ENCODE measurements at places on chromosomes 1 and 21.
A peak's percentile ranks its signal among the peaks of the same experiment; 100 is the strongest.

DNA sequence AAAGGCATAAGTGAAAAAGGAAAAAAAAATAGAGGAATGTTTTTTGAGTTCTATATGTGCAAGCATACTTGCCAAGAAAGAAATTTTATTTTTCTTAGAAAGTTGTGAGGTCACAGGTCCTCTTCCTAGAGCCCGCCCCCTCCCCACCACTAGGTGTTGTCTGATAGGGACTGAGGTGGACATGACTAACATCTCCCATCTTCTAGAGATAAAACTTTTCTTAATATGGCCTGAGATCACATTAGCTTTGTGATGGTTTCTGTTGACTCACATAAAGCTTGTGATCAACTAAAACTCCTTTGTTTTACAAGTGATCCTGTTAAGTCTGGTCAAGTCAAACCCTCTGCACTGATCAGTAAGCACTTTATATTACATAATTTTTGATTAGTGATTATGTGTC is 33.4 kb upstream of the CITED4 start:
- DNase-seq = no peak

DNA sequence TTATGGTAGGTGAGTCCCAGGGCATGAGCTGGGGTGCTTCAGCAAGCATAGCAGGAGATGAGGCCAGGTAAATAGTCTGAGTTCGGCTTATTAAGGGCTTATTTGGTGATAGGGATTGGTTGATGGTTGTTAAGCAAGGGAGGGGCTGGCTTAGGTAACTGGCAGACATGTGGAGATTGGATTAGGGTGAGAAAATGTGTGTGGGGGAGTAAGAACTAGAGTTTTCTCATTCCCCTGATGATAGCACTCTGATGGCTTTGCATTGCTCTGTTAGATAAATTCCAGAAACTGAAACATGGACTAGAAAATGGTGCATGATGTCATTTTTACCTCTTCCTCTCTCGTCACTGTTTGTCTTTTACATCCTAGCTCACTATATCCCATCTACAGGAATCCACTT is 53.6 kb downstream of the FGGY start:
- DNase-seq = no peak

- no peak for DNase-seq
Observed at GRCh38 chr1:160855181-160855981, 7.3 kb downstream of the CD244 start.

- no peak for DNase-seq
Observed at GRCh38 chr1:155174324-155175280, 953 bp downstream of the TRIM46 start.

DNA sequence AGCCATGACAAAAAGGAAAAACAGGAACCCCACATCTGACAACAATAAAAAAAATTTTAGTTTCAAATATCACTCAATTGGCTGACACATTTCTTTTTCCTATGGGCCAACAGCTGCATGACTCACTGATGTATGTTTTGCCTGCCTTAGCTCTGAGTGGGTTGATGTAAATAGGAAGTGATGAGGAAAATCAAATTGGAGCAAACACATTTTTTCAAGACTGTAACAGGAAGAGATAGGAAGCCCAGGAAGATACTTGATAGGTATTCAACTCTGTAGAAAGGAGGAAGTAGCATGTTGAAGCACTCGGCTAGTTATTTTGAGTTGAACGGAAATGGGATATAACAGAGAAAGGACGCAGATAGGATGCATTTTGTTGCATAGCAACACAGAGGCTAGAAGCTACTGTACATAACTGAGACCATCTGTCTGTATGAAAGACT is 168.0 kb upstream of the NR5A2 start:
- peak; percentile 33 for DNase-seq

- DNase-seq = no peak
Observed at GRCh38 chr1:35555601-35556477, 1.4 kb downstream of the KIAA0319L start.

DNA sequence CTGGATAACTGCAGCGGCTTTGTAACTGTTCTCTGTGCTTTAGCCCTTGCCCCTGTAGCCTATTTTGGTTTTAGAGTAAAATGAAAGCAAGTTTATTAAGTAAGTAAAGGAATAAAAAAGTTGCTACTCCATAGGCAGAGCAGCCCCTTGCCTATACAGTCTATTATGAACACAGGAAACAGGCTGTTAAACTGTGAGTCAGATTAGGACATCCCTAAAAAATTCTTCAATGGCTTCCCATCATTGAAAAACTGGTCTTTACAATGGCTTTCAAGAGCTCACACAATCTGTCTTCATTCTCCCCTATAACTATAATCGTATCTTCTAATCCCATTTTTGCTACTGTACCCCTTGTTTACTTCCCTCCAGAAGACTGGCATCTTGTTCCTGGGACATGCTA is 43.0 kb downstream of the ATG4C start:
- DNase-seq = no peak

GRCh38 chr1:59692591-59692990 is 122.2 kb upstream of the HOOK1 start:
- DNase-seq = no peak

DNA sequence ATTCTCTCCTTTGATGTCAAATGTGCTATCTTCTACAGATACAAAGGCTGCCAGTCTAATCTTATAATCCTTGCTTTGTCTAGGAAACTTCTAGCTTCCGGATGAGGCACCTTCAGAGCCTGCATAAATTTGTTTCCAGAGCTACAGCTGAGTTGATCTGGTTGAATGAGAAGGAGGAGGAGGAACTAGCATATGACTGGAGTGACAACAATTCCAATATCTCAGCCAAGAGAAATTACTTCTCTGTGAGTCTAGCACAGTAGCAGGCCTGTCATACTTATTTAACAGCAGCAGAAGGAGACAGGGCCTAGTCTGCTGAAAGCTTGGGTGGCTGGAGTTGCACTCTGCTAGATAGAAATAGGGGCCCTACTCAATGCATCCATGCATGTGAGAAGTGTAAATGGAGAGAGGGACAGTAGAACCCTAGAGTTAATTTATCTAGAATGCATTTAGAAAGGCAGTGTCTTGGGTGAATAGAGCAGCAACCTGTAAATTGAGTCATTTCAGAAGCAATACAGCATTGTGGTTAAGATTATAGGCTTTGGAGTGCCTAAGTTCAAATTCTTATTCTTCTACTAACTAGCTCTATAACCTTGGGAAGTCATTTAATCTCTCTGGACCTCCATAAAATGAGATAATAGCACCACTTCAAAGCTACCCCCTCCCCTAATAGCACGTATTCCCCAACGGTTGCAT is 89.0 kb downstream of the MACF1 start:
- no peak for DNase-seq

DNA sequence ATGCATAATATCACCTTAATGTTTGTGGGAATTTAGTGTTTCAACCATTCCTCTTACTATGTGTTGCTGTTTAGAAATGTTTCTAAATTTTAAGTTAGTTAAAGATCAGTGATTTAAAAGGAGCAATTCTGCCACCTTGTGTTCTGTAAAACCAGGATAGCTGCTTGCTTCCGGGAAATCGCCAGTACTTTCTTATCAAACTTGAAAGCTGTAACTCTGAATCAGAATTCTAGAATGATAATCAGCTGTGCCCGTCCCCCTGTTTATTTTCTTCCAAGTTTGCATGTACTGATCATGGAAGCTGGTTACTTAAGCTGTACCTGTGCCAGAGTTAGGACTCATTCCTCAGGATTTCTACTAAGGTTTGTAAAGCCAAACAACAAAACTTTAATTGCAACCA is 656.4 kb downstream of the LTN1 start:
- peak; percentile 71 for DNase-seq

DNA sequence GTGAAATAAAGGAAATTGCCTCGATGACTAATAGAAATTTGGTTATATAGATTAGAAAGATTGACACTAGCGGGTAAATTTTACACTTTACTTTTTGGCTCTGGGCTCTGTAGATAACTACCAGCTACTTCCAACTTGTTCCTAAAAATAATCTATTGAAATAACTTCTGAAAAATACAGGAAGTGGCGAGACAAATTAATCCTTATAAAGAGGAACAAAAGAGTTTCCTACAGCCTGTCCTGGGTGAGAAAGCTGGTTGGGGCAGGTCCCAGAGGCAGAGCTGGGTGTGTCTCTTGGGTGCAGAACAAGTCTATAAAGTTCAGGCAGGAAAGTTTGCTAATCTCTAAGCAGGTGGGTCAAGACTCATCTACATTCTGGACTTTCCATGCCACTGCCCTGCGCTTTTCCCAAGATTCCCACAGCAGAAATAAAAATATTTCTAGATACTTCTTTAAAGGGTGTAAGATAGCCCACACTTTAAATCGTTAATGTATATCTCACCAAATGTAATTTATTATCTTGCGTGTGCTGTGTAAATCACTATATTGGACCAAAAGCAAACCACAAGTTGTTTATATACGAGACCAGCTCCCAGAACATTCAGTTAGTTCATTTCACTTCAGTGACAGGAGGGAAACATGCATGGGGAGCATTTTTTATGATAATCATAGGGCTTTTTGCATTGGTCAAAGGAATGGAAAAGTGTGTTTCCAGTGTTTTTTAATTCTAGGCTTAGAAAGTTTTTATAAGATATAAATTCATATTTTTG is 70.1 kb upstream of the NRIP1 start:
- DNase-seq = no peak

- no peak for DNase-seq
Observed at GRCh38 chr1:203090421-203091198, 4.8 kb upstream of the MYOG start.

GRCh38 chr1:169511316-169512005 is 25.7 kb upstream of the SLC19A2 start:
- DNase-seq = no peak

GRCh38 chr1:23273450-23274133 is 56.3 kb upstream of the HTR1D start:
- no peak for DNase-seq

GRCh38 chr1:54887665-54888071 is 673 bp upstream of the DHCR24 start:
- DNase-seq = no peak

DNA sequence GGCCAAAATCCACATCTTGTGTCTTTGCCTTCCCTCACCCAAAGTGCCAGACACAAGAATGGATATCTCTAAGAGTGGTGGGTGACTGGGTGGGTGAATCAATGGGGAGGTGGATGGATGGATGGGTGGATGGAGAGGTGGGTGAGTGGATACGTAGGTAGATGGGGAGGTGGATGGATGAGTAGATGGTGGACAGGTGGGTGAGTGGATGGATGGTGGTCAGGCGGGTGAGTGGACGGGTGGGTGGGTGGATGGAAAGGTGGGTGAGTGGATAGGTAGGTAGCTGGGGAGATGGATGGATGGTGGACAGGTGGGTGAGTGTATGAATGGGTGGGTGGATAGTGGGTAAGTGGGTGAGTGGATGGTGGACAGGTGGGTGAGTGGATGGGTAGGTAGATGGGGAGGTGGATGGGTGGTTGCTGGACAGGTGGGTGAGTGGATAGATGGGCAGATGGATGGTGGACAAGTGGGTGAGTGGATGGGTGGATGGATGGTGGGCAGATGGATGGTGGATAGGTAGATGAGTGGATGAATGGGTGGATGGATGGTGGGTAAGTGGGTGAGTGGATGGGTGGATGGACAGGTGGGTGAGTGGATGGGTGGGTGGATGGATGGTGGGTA is 34.2 kb downstream of the SLC19A1 start:
- no peak for DNase-seq

DNA sequence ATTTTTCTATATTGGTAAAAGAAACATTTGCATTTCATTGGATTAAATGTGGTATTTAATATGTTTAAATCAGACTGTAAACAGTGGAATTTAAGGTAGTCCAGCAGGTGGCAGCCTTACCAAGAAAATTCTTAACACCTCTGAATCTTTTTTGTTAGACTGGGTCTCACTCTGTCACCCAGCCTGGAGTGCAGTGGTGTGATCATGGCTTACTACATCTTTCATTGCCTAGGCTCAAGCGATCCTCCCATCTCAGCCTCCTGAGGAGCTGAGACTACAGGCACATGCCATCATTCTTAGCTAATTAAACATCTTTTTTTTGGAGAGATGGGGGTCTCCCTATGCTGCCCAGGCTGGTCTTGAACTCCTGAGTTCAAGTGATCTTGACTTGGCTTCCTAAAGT is 98.8 kb downstream of the RABGAP1L start:
- DNase-seq = peak; percentile 12

- DNase-seq = no peak
Observed at GRCh38 chr1:246383239-246383589, 123.9 kb downstream of the SMYD3 start.

DNA sequence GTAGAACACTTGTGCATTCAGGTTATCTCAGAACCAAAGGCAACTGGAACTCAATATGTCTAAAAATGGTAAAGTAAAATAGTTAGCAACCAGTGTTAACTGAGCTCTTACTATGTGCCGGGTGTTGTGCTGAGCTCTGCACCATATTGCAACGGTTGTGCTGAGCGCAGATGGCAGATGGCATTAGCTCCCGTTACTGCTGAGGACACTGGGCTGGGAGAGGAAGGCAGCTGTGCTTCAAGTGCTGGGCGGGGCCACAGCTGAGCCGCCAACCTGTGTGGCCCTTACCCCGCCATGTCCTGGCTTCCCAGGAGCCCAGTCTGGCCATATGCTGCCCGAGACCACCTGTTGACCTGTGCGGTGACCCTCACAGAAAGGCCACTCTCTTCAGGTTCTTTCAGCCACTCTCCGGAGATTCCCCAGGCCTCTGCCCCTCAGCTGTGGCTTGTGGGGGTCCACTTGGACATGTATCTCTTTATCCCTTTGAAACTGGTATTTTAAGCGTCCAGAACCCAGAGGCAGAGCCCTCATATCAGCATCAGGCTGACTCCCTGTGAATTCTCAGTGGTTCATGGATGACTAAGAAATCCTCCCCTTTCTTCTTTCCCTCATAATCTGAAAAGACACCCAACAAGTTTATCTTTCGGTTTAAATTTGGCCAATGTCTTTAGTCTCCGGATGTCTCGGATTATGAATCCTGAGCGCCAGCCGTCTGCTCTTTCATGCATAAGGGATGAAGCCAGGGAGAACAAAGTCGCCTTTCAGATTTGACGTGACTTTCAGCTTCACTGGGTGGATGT is 26.4 kb downstream of the LDLRAP1 start:
- DNase-seq = no peak

DNA sequence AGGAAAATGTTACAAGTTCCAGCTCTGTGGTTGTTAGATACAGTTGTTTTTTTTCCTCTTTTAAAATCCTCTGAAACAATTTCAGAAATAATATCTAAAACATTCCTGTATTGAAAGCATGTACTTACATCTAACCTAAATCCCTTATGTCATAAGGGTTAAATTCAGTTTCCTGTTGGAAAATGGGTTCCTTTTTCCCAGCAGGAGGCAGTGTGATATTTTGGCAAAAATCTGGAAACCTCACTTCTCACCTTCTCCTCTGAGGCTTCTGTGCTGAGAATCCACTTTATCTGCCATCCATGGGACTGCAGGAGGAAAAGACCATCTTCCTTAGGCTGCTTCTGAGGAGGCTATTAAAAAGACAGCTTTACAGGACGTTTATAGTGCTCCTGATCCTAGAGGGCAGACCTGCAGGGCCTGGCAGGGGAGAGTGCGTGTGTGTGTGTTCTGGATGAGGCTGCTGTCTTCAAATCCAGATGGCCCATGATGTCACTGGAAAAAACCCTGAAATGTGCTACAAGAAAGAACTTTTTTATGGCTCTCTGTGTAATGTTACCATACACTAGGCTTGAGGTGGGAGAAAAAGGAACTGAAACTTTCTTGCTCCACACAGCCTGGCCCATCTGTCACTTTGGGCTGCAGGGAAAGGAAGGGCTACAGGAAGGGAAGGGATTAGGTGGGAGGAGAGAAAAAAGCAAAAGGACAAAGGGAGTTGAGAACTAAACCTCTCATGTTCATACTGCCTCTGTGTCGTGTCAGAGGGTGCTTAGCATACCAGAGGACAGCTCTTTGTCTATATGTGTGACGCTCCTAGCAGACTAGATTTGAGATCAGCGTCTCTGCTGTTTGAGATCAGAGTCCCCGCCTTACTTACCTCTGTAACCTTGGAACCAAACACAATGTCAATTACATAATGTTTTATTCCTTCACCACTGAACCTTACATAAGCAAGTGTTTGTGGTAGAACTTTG is 379.2 kb upstream of the SPAG17 start:
- DNase-seq = peak; percentile 41

Data from muscle of arm (tissue), 14 donors.